Anterior cingulate cortex (tissue), 58 donors: ENCODE measurements at places on chromosomes 4 and X.

DNA sequence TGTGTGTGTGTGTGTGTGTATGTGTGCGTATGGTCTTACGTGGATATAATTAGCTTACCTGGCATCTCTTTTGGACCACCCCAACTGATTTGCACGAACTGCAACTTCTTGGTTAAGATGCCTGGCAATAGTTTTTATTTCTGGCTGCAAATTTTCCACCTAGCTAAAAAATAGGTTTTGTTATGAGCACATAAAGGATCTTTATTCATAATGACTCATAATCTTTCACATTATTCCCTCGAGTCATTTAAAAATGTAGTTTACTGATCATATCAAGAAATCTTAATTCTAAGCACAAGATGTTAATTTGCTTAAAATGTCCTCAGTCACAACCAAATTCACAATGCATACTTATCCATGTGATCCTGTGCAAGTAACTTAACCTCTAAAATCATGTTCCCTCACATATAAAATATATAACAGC is 1.5 kb downstream of the COX18 start:
- no peak for DNase-seq

DNA sequence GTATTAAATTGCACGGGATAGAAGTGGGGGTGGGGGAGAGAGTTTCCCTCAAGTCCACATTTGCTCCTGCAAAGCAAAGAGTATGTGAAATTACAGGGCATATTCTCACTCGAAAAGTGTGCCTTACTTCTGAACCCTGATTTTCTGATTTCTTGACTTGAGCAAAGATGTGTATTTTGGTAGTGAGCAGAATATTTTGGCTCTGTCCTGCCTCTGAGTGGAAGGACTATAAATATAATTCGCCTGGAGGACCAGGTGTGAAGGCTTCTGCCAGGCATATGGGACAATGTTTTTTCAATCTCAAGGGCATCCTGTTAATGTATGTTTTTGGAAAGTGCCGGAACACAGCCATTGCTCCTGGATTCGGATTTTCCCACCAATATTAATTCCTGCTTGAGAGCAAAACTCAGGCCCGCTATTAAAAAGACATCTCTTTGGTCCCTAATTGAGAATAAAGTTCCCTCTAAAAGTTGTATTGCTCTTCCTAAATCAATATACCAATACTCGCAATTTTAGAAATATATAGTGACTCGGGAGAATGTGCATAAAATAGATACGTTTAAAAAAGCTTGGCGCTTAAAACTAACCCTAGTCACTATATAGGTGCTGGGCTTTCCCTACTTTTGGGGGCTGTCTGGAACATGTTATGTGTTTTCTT is 15.3 kb upstream of the PITX2 start:
- DNase-seq = no peak

GRCh38 chrX:25049357-25049756 is 33.6 kb upstream of the ARX start:
- no peak for DNase-seq

DNA sequence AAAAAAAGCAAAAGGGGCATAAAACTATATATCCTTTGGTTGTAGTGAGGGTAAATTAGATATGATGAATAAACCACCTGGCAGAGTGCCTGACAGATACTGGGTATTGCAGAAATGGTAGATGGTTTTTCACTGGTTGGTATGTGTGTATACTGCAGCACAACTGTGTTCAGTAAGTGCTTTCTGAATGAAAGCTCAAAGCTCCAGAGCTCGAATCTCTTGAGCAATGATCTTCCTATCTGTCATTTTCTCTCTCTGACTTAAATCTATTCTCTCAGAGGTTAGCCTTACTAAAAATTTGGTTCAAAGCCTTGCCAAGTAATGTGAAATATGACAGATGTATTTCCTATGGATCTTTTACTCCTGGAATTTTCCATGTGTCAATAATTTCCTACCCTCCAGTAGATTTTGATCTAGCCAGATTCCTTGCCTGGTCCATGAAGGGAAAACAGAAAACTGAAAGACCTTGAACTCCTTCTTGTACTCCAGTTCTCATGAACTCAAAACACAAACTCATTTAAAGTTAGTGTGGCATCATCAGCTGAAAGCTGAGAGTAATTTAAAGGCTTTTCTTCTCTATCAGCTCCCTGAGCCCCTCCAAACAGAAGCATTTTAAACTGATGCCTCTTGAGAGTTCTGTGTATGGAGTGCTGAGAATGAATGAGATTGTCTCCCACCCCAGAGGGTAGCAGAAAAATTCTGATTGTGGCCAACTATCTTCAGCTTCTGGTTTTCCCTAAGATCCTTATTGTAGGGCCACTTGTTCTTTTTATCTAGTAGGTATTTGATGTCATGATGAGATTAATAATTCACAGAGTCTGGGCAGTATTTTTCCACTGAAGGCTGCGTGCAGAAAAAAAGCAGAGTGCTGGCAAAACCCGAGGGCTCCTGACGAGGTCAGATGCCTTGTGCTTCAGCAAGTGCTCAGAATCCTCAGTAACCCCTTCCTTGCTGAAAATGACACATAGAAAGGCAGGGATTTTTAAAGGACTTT is 363.4 kb upstream of the BOD1L1 start:
- no peak for DNase-seq

DNA sequence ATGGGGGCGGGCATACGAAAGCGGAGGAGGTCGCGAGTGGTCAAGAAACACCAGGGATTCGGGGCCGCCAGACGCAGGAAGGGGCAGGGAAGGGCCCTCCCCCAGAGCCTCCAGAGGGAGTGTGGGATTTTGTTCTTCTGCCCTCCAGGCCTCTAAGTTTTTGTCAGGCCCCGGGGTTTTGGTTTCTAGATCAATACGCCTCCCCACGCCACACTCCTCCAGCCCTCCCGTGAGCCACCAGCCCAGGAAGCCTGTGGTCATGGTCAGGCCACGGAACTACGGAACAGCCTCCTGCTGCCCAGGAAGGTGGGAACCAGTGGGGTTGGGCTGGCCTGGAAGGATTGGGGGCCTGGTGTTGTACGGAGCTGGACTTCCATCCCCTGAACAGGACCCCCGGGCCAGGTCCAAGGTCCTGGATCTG is 38.4 kb downstream of the CPLX1 start:
- no peak for DNase-seq

DNA sequence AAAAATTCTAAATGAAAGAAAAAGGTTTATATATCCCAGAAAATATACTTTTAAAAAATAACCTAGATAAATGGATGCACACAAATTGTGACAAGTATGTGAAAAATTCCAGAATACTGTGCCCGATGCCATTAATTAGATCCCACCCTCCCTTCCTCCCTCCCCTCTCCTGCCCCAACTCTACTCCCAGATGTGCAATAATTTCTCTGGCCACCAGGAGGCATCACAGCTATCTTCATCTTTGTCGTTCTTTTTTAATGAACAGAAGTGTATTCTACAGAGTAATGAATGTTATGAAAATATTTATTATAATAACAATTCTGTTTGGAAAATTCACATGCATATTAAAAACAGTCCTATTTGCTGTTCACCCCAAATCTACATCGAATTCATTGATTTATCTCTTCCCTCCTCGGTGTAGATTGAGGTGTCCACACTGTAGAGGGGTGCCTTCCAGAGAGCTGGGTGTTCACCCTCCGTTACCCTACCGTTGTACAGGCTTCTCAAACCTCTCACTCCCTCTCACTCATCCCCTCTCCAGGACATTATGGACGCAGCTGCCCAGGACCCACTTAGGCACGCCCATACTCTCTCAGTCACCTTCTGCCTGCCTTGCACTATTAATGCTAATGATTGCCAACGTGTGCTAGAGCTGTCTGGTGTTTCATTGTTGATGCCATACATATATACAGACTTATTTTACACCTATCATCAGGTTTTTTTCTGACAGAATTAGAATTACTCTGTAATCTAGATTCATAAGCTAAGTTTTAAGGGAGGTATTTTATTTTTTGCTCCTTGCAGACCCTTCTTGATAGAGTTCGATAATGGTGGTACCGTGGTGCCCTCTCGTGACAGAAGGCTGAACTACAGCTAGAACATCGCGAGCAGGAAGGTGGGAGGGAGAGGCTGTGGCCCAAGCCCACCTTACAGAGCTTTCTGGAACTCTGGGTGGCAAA is 14.1 kb downstream of the RAB40AL start:
- DNase-seq = no peak

DNA sequence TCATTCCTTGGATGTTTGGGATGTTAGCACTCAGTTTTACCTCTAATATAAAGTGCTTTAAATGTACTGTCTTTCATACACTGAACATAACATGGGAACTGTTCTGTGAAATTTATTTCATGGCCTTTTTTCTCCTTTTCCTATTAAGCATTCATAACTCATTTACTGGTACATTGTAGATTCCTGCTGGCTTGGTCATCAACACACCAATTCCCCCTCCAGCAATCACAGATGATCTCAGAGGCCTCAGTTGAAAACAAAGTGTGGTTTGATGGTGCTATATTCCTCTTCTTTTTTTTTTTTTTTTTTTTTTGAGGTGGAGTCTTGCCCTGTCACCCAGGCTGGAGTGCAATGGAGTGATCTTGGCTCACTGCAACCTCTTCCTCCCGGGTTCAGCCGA is 61.9 kb upstream of the FAM47B start:
- DNase-seq = no peak

DNA sequence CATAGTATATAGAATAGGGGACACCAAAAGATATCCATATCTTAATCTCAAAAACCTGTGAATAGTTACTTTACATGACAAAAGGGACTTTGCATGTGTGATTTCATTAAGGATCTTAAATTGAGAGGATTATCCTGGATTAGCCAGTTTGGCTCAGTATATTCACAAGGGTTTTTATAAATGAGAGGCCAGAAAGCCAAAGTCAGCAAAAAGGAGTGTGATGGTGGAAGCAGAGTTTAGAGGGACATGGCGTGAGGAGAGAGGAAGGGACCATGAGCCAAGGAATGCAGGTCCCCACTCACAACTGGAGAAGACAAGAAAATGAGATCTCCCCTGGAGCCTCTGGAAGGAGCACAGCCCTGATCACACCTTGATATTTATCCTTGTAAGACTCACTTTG is 648.5 kb upstream of the LCORL start:
- DNase-seq = no peak

DNA sequence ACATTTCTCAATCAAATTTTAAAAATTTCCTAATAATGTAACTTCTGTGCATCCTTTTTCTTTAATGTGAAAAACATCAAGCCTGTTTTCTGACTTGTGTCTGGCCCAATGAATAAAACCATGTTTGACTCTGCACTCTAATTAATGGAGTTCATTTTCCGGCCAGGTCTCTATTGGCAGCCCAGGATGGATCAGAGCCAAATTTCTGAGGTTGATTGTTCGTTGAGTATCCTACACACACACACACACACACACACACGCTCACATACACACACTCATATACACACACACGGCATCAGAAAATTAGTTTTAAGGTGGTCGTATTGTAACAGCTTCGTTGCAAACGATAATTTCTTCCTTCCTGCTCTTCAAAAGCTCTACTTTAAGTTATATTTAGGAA is 28.9 kb upstream of the TLL1 start:
- no peak for DNase-seq

DNA sequence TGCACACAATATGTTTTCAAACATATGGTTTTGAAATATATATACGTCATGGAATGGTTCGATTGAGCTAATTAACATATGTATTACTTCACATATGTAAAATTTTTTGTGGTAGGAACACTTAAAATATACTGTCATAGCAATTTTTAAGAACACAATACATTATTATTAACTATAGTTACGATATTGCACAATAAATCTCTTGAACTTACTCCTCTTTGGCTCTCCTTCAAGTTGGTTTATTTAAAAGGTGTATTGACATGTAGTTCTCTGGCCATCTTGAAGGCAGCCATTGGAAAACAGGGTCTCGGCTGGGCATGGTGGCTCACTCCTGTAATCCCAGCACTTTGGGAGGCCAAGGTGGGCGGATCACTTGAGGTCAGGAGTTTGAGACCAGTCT is 53.8 kb downstream of the CASP3 start:
- no peak for DNase-seq

- DNase-seq = no peak
These were observed 84.3 kb downstream of the TRAM1L1 start for GRCh38 chr4:117001077-117001476.

GRCh38 chr4:158965226-158965625 is 137.7 kb upstream of the RAPGEF2 start:
- DNase-seq = no peak

GRCh38 chr4:98692411-98692810 is 34.0 kb upstream of the TSPAN5 start:
- DNase-seq = no peak

- DNase-seq = no peak
These were observed 14.4 kb upstream of the CXCL8 start for GRCh38 chr4:73725985-73726384.

DNA sequence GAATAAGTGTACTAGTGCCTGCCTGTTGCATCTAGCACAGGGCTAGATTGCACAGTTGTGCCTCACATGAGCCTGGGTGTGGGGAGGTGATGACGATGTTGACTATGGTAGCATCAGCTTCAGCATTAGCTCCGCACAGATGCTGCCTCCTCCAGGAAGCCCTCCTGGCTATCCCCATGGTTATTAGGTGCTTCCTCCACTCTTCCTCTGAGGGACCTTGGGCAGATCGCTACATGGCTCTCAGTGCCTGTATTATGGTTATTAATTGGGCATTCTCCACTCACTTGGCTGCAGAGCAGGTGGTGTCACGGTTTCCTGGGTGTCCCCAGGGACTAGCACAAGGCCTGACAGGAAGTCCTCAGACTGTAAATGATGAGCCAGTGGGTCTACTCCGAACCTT is 325.6 kb downstream of the ARHGAP10 start:
- no peak for DNase-seq

DNA sequence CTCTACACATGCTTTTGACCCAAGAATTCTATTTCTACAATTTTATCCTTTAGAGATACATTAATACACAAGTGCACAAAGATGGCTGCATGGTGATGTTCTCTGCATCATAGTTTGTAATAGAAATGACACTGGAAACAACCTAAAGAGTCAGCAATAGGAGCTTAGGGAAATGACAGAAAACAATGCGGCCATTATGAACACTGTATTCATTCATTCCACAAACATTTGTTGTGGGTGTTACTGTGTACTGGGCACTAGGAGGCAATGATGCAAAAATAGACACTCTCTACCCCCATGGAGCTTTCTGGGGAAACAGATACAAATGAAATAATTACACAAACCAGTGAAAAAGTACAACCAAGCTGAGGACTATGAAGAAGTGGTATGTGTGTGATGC is 32.0 kb downstream of the IDS start:
- no peak for DNase-seq

GRCh38 chr4:94576210-94576609 is 124.5 kb downstream of the PDLIM5 start:
- DNase-seq = no peak

GRCh38 chrX:45322382-45322781 is 121.7 kb upstream of the DIPK2B start:
- DNase-seq = peak; percentile 1
